Muscle of back (tissue), 13 donors: ENCODE measurements at places on chromosomes 7 and 10.

GRCh38 chr7:134941952-134942351 is 44.4 kb upstream of the AGBL3 start:
- no peak for DNase-seq

GRCh38 chr10:35306852-35307251 is 29.5 kb upstream of the CCNY start:
- DNase-seq, result no peak

DNA sequence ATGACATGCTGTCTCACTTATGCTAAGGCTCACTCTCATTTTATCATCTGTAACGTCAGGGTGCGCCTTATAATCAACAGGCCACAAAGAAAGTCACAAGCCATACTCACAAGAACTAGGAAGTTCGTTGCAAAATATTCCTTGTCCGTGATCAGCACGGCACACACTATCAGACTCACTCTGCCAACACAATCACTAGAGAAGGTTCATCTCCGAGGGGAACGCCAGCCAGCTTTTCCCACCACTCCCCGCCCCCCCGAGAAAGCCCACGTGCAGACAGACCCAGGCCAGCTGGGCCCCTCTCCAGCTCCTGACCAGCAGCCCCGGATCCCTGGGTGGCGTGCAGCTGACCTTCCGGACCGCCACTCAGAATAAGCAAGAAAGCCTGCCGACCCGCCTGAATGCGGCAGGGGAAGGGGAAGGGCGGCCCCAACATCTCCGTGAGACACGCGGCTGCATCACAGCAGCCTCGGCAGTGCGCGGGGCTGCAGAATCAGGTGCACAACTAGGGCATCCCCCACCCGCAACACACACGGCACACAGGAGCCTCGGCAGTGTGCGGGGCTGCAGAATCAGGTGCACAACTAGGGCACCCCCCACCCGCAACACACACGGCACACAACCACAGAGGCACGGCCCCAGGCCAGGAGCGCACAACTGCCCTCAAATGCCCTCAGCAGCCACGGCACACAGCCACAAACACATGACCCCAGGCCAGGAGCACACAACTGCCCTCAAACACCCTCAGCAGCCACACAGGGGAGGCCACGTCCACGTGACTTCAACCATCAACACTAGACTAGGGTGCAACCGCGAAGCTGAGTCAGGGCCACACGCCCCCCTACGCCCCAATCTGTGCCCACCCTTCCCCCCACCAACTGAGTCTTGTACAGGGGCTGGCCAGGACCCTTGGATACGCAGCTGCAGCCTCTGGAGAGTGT is 2.5 kb upstream of the GPR146 start:
- no peak for DNase-seq

GRCh38 chr7:152760854-152761748 is 1.5 kb downstream of the ACTR3B start:
- no peak for DNase-seq

DNA sequence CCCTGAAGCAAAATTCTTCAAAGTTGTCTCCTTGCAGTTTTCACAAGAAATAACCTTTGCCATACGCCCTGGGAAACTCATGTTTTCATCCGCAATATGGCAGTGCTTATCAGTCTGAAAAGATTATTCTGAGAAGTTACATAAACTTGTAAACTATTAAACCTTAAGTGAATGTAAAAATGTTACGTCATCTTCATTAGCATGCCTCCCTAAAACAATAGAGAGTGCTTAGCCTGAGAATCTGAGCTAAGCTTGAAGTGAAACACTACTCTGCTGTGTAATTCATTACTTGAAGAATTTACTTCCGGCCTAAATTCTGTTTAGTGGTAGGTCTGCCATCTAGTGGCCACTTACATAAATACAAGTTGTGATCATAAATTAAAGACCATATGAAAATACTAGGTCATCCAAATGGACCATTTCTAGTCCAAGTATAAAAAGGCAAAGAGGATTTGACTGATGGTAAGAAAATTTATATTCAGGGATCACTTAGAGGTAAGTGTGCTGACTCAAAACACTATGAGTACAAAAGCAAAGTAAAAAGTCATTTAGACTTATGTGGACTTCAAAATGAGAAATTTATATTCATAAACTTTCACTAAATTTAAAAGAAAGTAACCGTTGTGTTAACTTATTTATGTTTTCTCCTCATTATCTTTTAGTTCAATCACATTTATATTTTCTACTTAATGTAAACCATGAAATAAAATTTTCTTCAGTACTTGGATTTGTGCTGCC is 745.1 kb upstream of the LRRTM3 start:
- DNase-seq, result peak; percentile 54

GRCh38 chr7:97513326-97513725 is 218.6 kb upstream of the TAC1 start:
- no peak for DNase-seq

GRCh38 chr10:132899751-132900065 is 42.7 kb downstream of the CFAP46 start:
- DNase-seq, result no peak

GRCh38 chr10:64206409-64206808 is 685.2 kb downstream of the REEP3 start:
- no peak for DNase-seq

DNA sequence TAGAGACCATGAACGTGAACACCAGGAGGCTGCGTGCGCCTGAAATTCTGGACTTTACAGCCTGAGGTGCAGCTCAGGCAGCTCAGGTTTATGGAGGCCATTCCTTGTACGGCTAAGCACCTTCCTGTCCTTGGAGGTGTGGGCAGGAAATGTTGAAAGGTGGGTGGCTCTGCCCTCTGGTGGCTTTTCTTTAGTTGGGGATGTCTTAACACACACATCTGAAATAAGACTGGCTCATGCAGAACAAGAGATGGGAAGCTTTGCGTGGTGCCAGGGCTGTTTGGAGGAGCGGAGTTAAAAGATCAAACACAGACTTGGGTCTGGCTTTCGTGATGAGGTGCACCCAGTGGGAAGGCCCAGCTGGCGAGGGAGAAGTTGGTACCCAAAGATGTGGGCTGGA is 64.1 kb downstream of the DOCK1 start:
- DNase-seq, result no peak

DNA sequence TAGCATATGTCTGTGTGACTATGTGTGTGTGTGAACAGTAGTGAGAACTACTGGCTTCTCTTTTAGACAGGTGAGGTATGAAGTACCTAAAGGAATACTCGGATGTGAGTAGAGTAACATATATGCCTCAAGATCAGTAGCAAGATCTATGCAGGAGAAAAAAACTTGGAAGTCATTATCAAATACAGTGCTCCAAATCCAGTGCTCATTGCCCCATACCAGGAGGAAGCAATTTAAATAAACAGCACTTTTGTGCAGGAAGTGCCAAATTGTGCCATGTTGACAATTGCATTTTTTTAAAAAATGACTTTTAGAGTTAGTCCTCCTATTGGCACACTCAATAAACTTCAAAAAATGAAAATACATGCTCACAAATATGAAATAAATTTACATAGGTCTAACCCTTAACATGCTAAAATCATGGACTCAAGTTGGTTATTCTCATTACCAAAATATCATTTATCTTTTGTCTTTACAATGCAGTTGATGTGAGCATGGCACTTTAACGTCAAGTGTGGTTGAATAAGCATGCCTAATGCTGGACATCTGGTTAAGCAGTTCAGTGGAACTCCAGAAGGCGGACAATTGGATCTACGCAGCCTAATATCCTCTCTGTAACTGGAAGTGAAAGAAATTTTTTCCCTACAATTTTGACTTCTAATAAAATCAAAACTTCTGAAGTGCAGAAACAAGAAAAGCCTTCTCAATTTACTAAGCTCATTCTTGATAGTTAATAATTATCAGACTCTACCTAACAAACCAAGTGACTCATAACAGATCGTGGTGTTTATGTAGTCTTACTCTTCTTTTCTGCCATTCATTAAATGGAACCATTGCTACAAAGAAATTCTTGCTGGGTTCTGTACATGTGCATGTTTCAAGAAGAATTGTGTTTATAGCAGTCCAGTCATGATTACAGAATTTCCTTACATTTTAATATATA is 195.2 kb downstream of the MDFIC start:
- DNase-seq, result no peak

GRCh38 chr7:84216472-84216871 is 21.9 kb upstream of the SEMA3A start:
- peak; percentile 17 for DNase-seq

- no peak for DNase-seq
Observed at GRCh38 chr7:52928591-52928990, 106.8 kb upstream of the POM121L12 start.

DNA sequence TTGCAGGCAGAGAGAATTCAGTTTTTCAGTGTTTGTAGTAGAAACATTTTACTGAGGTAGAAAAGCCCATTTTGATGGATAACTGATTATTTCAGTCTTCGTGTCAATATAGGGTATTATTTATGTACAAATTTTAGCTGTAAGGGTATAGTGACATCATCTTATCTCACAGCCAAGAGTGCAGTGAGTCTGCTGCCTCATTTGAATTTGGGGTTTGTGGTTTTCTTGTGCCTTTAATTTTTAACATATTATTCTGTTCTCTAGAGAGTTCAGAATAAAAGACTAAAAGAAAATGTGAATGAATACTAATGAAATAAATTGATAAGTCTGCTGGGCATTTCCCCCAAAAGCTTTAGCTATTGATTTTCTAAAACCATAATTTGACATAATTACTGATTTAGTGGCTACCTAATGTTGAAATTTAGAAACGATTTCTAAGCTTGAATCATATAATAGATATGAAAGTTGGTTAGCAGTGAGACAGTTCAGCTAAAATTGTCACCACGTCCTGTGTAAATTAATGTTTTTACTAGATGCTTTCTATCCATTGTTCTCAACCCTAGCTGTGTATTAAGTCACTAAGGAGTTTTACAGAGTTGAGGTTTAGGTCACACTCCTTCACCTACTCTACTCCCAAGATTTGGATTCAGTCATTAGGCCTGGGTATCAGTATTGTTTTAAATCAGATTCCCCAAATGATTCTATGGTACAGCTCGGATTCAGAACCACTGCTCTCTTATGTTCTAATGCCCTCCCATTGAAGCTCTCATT is 37.3 kb downstream of the ACADSB start:
- no peak for DNase-seq

DNA sequence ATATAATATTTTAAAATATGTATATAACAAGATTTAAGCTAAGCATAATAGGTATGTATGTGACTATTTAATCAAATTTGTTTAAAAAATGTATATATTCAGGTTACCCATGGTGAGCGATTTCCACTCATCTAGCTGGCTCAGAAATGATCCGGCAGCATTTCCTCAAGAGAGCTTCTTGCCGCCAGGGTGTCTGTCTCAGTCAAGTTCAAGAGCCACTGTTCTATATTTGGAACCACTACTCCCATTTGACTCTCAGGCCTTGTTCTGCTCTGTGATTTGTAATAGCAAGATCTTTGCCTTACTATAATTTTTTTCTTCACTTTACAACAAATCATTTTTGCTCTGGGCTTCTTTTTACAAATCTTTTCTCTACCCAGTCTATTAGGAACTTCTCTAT is 48.7 kb upstream of the CNTNAP2 start:
- DNase-seq, result peak; percentile 6

DNA sequence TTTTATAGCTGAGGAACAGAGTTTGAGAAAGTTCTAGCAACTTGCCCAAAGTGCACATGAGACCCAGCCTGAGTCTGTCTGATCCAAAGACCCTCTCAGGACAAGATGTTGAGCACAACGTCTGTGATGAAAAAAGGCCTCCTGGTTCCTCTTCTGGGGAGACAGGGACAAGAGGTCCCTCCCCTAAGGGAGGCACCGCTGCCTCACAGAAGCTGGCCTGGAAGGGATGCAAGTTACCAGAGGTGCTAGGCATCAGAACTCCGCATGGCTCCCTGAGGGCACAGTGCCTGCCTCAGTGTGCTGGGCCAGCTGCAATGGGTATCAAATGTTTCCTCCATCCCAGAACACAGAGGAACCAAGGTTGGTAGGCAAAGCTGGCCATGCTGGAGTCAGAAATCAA is 302.4 kb downstream of the GRID1 start:
- DNase-seq, result no peak

DNA sequence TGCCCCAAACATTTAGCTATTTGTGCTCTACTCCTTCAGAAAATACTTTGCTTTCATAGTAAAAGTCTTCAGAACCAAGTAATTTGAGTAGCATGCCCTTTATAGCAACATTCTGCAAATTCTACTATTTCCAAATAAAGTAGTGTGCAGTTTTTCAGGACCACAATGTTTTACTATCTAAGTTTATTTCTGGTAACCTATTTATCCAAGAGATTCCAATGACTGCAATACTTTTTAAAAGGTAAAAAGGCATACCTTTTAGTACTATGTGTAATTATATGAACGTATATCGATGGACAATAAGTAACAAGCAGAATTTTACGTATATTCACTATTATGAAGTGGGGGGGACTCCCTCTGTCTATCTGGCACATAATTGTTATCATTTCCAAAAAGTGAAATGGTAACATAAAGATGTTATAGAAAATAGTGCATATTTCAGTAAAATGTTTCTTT is 6.9 kb upstream of the CAV2 start:
- DNase-seq, result no peak

- DNase-seq, result peak; percentile 95
Observed at GRCh38 chr10:97713339-97713825, at the start of gene MARVELD1. MARVELD1 (plus strand) TSS chr10:97713730; CDS start chr10:97713877, 147 bp downstream.

DNA sequence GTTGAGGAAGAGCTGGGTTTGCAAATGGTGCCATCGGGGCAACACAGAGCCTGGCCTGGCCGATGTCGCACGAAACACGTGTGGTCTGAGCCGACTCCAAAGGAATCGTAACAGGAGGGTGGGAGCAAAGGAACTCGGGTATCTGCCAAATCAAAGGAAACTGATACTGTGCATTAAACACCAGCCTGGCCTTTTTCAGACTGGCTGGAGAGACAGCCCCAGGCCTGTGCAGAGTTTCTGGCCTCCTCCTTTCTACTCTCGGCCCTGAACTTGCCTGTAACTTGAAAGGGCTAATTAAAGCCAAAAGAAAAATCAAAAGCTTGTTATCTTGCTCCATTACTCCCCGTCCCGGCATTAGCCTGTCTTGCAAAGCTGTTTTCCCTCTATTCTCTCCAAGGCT is 71.4 kb downstream of the PLXNA4 start:
- no peak for DNase-seq

DNA sequence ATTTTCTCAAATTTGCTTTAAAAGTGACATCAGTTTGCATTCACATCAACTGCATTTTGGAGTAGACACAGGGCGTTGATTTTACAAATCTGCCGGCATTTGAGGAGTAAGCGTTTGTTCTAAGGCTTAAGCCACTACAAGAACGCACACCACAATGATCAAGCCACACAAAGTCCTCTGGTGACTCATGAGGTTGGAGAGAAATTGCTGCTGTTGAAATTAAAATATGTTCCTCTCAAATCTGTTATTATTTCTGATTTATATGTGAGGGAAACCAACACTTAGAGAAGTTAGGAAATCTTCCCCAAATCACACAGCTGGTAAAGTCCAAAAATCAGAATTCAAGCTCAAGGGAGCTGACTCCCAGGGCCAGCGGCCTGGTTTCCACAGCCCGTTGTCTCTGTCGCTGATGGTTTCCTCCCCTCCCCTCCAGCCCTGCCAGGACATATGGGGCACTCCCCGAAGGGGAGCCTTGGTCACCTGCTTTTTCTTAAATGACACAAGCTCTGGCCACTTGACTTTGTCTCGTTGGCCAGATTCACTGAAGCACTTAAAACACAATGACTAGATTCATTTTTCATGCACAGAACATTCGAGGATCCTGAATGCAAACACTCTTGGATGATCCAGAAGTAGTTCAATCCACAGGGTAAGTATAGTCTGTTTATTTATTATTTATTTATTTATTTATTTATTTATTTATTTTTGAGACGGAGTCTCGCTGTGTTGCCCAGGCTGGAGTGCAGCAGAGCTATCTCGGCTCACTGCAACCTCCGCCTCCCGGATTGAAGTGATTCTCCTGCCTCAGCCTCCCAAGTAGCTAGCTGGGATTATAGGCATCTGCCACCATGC is 29.2 kb upstream of the KLF6 start:
- DNase-seq, result no peak
